ENCODE measurements at places on chromosomes 13 and 19.

GRCh38 chr13:91313103-91313502 is 34.4 kb upstream of the MIR17HG start:
- no peak for DNase-seq

DNA sequence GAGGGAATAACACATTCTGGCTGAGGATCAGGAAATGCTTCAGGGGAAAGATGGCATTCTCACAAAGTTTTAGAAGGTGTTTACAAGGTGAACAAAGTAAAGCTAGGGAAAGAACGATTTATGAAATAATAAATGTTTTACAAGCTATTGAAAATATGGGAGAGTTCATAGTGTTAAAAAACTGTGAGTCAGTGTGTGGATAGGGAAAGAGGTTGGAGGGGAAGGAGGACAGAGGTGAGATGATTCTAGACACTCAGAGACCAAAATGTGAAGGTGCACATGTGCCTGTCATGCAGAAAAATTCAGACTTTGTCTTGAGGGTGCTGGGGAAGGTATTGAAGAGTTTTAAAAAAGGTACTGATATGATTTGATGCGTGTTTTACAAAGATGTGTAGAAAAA is 476.1 kb downstream of the TDRD3 start:
- no peak for DNase-seq

- no peak for DNase-seq
These were observed 21.0 kb upstream of the CBY2 start for GRCh38 chr13:45681113-45681512.

- DNase-seq: no peak
These were observed 1.9 kb upstream of the PEG3 start for GRCh38 chr19:56842412-56842811.

GRCh38 chr19:41928754-41929535 is 696 bp upstream of the ERFL start:
- peak; percentile 50 for DNase-seq

GRCh38 chr13:41059456-41060081 is 1.7 kb upstream of the WBP4 start:
- DNase-seq: no peak

DNA sequence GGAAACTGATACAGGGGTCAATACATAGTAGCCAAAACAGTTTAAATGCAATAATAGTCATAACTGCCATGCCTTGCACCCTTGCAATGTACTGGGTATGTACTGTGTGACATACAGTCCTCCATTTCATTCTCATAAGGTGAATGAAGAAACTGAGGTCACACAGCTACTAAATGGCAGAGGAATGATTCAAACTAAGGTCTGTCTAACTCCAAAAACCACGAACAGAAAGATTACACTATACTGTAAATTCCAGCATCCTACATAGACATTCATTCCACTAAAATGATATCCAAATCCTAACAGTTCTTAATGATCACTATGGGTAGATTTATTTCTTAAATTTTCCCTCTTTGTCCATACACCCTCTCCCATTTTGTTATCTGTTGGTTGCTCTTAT is 238.1 kb upstream of the SERP2 start:
- no peak for DNase-seq

DNA sequence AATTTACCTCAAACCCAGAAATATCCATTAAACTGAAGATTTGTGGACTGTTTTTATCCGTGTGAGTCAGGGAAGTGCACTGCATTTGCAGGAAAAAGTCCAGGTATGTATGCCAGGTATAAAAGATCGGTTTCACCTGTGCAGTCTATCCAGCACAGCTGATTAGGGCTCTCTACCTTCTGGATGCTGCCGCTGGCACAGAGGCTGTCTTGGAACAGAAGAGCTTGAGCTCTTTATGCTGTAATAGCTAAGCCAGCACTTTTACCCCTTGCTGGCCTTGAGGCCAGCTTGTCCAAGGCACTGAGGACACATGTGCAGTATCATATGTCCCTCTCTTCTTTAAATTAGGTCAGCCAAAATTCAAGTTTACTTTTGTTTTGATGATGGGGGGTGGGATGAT is 851.0 kb downstream of the DIAPH3 start:
- DNase-seq: no peak

GRCh38 chr13:113417836-113418721 is 35.2 kb downstream of the ADPRHL1 start:
- DNase-seq: no peak

DNA sequence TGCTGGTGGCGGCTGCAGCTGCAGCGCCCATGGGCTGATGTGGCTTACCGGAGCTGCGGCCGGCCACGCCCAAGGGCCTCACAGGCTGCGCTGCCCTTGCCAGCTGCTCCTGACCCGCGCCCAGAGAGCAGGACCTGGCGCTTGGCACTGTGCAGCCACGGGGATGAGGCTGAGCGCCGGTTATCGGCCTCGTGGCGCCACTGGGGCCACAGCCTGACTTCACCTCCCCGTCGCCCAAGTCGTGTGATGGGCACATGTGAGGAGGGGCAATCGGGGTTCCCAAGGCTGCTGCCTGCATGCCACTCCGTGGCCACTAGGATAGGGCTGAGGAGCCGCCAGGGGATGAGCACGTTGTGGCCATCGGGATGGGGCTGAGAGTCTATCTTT is 77.2 kb upstream of the PABPC3 start:
- peak; percentile 4 for DNase-seq

- DNase-seq: no peak
These were observed 437.5 kb downstream of the FGF9 start for GRCh38 chr13:22108283-22108942.

DNA sequence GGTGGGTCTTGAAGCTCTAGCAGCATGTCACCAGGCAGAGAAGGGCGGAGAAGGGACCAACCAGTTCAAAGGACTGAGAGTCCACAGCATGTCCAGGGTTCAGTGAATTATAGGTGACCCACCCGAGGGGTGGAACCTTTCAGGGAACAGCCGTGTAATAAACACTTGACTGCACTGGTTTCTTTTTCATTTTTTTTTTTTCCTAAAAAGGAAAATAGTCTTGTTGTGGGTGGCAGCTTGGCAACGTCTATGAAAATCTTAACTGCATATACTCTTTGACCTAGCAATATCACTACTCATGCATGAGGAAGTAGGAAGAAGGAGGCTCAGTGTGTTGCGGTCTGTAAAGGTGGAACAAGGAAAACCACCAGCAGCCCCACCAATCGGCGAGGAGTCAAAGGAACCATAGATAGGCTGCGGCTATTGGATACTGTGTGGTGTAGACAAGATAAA is 13.0 kb upstream of the MYH14 start:
- no peak for DNase-seq

DNA sequence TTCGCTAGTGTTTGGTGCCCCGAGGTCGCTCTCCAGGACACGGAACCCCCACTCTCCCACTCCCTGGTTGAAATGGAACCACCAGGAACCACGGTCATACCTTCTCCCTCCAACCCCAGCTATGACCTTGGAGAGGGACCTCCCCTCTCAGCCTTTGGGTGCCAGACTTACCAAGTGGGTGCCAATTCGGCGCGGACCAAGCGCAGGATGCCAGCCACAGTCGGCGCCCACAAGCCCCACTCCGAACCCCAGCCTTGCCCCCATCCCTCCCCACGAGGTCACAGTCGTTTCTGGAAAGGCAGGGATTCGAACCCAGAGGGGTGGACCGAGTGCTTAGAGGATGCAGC is 910 bp downstream of the PDE4C start:
- no peak for DNase-seq

- no peak for DNase-seq
These were observed 364.0 kb downstream of the KCTD12 start for GRCh38 chr13:76522083-76522755.

DNA sequence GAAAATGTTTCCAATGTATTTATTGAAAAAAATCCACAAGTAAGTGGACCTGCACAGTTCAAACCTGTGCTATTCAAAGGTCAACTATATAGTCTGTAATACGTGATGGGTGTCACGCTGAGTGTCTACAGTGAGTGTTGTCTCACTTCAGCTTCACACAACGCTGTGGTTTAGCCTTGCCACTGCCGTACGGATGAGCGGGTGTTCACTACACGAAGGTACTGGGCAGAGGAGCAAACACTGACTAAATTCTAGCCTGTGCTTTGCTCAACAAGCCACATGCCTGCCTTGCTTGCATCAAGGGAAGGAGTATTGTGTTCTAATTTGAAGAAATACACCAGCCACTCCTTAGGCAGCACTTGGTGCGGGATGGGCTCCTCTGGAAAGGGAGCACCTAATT is 3.4 kb upstream of the FFAR3 start:
- no peak for DNase-seq

GRCh38 chr13:50712881-50713280 is 130.6 kb downstream of the DLEU7 start:
- DNase-seq: no peak
